ENCODE measurements at places on chromosomes 5 and 9.
A peak's percentile ranks its signal among the peaks of the same experiment; 100 is the strongest.

- no peak for DNase-seq
Measured at GRCh38 chr9:114486205-114486963, 18.9 kb downstream of the WHRN start.

DNA sequence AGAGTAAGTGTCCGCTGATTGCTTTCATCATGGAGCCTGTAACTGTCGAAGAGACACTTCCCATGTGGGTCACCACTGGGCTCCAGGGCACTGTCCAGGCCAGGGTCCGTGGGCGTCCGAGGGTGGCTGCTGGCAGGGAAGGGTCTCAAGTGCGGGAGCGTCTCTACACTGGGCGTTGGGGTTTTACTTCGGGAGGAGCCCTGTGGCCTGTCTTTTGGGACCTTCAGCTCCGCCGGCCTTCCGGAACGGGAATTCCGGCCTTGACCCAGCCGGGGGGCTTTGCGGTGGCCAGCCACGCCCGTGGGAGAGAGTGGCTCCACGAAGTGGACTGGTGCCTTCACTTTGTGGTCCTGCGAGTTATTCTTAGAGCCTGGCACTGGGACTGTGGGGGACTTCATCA, 86.2 kb downstream of the CAMSAP1 start:
- peak; percentile 35 for DNase-seq

GRCh38 chr9:116355153-116355921, 201.7 kb downstream of the PAPPA start:
- DNase-seq, result no peak

GRCh38 chr9:121690316-121690715, 38.9 kb downstream of the DAB2IP start:
- no peak for DNase-seq

DNA sequence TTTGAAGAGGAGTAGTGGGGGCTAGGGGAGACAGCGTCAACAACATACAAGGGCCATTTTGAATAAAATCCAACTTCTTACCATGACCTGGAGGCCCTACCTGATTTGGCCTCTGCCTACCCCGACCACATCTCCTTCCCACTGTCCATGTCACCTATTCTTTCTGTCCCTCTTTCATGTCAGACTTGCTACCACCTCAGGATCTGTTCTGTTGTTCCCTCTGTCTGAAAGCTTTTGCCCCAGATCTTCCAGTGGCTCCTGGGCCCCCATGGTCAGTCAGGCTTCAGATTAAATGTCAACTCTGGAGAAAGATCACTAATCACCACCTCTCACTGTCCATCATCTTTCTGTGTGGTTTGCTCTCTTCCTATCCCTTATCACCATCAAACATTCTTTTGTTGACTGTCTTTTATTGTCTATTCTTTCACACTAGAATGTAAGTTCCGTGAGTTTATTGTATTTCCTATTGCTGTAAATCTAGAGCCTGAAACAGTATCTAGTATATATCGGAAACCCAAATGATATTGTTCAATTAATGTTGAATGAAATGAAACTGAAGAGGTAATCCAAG, 31.2 kb upstream of the APC start:
- no peak for DNase-seq

DNA sequence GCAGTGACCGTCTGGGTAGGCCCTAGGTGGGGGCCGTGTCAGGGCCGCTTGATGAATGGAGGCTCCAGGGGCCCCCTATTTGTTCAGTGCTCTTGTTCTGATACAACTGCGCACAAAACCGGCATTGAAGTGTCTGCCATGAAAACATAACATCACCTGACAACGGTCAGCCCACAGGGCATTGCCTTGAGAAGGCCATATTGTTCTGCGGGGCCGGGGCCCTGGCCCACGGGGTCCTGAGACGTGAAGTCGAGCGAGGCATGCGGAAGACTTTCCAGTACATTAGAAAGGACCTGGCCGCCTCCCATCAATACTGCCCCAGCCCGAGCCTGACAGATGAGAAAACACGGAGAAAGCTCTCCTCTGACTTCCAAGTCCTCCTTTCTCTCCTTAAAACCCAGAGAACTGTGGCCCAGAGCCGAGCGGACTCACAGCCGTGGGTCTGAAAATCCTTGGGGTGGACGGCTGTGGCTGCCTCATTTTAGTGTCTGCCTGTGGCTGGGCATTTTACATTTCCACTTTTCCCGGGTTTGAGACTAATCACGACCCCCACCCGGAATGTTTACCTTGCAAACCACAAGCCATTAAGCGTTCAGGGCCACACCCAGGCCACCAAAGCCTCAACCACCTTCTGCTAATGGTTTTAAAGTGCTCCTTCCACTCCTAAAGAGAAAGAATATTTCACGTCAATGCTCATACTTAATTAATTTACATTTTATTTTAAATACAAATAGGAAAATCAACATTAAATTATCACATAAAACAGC, 391.0 kb upstream of the IRX2 start:
- no peak for DNase-seq

DNA sequence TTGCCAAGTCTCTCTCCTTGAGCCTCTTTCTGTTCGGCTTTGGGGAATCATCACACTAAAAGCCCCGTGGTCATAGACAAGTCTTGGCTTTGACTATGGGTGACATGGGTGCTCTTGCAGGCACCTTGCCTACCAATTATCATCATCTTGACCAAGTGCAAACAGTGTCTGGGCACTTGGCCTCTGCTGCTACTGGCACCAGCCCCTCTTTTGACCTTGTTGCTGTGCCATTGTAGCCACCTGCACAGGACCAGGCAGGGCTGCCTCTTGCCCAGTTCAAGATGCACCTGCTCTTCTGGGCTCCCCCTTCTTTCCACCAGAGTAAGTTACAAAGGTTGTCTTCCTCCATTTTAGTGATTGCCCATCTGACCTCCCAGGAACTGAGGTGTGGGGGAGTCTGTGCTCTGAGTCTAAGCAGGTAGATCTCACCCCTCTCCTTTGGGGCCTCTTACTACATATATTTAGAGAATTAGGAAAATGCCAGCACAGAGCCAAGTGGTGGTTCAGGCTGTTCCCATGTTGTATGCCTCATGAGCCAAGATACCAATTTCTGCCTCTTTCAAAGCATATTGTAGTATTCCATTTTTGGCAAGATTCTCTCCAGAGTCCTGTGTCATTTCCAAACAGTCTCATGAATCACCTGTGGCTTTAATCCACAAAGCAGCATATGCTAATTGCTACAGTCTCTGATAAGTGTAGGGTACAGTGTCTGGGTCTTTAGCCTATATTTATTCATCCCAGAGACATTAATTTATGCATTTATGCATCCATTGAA, 142.9 kb upstream of the DAP start:
- no peak for DNase-seq

- DNase-seq, result peak; percentile 83
Measured at GRCh38 chr9:23826120-23826629, at the start of gene ELAVL2. Gene ELAVL2 (minus strand): TSS chr9:23826240. CDS start chr9:23762234, 64,006 bp downstream.

DNA sequence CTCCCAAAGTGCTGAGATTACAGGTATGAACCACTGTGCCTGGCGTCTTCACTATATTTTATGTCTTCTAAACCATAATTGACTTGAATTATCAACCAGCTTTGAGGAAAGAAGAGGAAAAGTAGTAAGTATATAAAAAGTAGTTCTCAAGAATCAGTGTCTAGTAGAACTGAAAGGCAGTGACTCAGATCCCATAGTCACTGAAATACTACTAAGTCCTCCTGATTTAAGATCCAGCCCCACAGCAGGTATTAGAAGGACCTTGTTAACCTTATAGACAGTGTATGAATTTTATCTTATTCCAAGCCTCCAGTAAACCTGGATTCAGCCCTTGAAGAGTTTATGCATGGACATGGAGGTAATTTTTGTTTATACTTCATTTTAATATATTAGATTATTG, 31.5 kb downstream of the LNPEP start:
- no peak for DNase-seq

- no peak for DNase-seq
Measured at GRCh38 chr5:32760091-32760509, 49.0 kb downstream of the NPR3 start.
